ENCODE measurements at places on chromosomes 2 and 18. TPM values are rescaled to one million over a fixed set of nuclear protein-coding genes. Genes with fewer than 3 reads are reported as not detected.
A peak's percentile ranks its signal among the peaks of the same experiment; 100 is the strongest.

DNA sequence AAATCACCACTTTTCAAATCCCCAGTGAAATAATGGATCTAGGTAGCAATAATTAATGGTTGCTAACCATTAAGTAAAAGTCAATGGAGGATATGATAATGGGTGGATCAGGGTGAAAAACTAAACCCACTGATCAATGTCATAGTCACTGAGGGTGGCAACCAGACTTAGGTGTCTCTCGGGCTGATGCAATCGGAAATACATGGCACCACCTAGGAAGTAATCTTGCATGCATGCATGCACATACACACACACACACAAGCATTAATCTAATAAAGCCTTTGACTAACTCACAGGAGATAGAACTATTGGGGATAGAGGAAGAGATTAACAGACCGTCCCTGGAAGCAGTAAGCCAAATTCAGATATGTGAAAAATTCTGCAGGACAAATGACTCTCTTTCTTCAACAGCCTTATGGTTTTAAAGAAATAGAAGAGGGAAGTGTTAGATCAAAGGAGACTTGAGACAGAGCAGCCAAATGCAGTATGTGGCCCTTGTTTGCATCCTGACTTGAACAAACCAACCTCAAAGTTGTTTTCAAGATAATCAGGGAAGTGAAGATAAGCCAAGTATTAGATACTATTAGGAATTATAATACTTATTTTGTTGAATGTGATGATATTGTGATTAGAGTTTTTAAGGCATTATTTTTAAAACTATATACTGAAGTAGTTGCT lies 186.0 kb upstream of the RMP24 start:
- no peak for DNase-seq

GALNT13 gene
- total RNA-seq, result 35.1 TPM

GRCh38 chr2:164739966-164740365 lies 101.7 kb downstream of the COBLL1 start:
- DNase-seq, result no peak

NMUR1 gene
- total RNA-seq, result not detected

DNA sequence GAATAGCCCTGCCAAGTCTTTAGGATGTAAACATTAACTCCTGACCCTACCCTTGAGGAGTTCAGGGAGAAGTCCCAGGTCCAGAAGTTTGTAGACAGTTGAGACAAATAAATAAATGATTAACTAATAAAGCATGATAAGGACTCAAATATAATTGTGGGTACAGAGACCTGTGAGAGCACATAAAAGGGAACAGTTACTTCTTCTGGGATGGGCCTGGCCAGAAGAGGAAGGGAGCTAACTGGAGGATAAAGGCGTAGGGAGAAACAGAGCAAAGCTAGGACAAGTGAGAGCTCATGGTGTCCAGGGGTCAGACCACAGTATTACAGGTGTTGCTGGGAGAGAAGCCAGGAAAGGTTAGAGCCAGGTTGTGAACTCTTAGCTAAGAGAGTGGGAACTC lies 3.0 kb downstream of the LCLAT1 start:
- no peak for DNase-seq

GRCh38 chr2:230161184-230161583 lies 58.6 kb downstream of the SP110 start:
- no peak for DNase-seq

DNA sequence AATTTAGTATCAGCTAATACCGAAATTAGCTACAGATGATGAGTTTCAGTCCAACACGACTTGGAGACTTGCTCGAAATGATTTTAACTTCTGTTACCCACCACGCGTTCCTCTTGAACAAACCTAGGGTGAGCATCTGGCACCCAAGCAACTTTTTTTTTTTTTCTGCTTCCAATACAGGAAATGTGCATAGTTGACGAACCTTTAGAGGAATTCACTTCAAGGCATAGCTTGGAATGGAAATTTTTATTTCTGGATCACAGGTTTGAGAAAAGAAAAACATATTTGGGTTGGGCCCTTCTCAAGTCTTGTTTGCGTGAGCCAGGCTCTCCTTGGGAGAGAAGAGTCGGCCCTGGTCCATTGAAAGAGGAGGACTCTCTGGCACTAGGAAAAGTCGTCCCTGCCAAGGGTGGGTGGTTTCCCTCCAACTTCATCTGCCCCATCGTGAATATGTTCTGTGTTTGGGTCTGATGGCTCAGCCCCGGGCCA lies 37.4 kb upstream of the RPL31 start:
- no peak for DNase-seq

DNA sequence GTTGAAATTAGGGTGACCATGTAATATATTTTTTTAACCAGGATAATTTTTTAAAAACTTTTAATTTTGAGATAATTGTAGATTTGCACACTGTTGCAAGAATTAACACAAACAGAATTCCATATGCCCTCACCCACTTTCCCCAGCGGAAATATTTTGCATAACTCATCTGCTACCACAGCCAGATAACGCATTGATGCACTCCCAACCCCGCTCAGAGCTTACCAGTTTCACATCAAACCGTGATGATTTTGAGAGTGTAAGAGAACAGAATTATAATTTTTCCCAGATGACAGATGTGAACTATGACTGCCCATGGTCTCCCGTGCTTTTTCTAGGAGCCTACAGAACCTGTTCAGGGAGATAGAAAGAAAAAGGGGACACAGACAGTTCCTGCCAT lies 35.2 kb upstream of the LDLRAD4 start:
- DNase-seq, result no peak

KIF1A gene
- 0.37 TPM for total RNA-seq

DNA sequence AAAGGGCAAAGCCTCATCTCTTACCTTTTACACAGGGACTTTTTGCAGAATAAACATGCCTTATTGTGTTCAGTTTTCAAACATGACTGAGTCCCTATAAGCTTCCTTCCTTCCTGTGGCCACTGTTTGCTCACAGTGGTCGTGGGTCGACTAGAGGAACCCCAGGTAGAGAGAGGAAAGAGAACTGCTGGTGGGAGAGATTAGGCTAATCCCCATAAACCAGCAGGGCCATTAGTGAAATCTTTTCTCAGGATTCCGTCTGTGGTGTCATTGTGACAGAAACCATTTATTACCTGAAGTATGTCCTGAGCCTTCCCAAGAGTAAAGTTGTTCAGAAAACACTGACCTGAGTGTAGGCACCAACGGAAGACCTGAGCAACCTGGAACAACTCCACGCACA lies 21.3 kb upstream of the BOD1L2 start:
- no peak for DNase-seq

GRCh38 chr2:180733330-180733729 lies 247.1 kb upstream of the UBE2E3 start:
- DNase-seq, result no peak

SPC25 gene
- total RNA-seq, result 10.8 TPM

DNA sequence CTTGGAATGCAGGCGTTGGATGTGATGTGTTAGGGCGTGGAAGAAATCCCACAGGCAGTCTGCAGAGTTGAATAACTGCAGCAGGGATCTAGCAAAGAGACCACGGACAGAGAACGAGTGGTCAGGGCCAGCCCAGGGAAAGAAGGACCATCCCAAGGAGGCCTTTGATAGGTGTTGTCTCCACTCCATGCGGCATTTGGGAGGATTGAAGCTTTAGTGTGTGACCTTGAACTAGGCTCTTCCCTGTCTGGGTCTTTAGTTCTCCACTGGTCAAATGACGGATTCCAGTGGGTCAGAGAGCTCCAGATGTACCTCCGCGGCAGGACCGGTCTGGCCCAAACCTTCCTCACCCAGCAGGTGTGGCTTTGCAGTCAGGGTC lies 18.4 kb downstream of the GREB1 start:
- no peak for DNase-seq

DDX1 gene
- total RNA-seq, result 64.4 TPM

GRCh38 chr2:219961947-219962498 lies 334.6 kb downstream of the SLC4A3 start:
- no peak for DNase-seq

GRCh38 chr2:53381271-53381670 lies 386.3 kb upstream of the CHAC2 start:
- no peak for DNase-seq

DNA sequence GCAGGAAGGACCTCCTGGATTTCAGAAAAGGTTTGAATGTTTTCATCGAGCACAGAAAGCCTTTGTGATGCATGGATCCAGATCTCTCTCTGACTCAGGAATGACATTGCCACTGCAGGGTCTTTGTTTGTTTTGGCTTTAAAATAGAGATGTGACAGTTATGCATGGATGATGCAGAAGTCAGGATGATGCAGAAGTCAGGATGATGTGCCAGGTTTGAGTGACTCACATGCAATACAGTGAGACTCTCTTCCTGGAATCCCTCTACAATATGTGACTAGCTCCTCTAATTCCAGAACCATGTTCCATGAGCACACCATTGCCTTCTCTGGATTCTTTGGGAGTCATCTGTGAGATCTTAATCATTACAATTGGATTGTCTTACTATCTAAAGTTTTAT lies 177.9 kb upstream of the RAB6C start:
- no peak for DNase-seq

IMPACT gene
- 24.9 TPM for total RNA-seq

GRCh38 chr2:930935-931334 lies 19.7 kb upstream of the SNTG2 start:
- DNase-seq, result no peak

DNA sequence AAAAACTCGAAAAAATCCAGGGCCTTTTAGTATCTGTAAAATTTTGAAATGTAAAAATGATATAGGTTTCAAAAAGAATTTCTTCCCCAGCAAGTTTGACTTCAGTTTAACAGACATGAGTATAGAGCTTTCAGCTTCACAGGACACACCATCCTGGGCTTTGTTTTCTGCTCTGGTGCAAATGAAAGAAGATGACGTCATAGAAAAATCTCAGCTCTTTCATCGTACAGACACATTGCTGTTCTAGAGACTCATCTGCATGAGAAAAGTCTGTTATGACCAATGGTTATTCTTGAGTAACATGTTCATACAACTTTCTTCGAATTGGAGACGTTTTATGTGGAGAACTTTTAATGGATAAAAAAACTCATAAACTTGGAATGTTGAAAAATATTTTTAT lies 111.7 kb upstream of the DYNAP start:
- no peak for DNase-seq

GRCh38 chr2:25481381-25482300 lies 139.9 kb upstream of the DNMT3A start:
- DNase-seq, result no peak

DNA sequence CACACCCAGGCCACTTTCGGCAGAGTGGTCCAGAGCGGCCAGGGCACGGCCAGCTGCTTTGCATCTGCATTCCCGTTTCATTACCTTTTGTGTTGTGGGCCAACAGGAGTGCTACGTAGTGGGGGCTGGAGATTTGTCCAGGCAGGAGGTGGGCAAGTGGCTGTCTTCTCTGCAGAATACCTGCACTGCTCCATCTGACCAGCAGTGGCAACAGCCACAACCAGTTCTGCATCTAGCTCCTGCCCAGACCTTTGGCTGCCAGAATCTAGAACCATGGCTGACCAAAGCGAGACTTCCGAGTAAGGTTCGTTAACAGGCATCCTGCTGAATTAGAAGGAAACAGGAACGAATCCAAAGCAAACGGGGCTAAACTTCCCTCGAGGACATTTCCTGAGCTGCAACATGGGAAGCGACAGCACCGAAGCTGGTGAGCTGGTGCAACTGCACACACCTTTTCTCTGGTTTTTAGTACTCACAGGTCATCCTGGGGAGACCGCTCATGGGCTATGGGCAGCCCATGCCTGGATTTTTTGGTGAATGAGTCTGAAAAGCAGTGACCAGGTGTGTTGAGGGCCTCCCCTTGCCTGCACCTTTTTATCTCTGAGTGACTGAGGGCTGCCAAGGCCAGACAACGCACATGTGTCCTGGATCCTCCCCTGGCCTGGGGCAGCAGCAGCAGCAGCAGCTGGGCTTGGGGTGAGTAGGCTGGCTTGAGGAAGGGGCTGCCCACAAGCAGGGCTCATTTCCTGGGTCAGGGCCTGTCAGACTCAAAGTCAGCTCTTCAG lies 10.5 kb downstream of the GDF7 start:
- DNase-seq, result no peak

DNA sequence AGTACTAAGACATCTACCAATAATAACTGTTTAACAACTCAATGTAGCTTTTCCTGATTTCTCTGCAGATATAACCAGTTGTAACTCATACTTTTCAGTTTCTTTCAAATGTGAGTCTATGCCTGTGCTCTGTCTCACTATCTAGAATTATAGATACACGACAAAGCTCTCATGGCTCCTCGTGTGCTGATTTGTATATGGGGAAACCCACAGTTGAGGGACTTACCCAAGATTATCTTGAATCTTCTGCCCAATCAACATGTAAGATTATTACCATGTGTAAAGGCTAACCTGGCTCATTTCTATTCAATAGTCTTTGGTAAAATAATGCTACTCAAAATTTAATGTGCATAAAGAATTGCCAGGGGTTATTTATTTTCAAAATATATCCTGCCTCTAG lies 554.4 kb downstream of the FBXO15 start:
- DNase-seq, result no peak

TUBB8B gene
- total RNA-seq, result 0.07 TPM

SLC9A2 gene
- total RNA-seq, result 19.3 TPM

GRCh38 chr2:45897842-45898241 lies 246.4 kb downstream of the PRKCE start:
- DNase-seq, result no peak

DNA sequence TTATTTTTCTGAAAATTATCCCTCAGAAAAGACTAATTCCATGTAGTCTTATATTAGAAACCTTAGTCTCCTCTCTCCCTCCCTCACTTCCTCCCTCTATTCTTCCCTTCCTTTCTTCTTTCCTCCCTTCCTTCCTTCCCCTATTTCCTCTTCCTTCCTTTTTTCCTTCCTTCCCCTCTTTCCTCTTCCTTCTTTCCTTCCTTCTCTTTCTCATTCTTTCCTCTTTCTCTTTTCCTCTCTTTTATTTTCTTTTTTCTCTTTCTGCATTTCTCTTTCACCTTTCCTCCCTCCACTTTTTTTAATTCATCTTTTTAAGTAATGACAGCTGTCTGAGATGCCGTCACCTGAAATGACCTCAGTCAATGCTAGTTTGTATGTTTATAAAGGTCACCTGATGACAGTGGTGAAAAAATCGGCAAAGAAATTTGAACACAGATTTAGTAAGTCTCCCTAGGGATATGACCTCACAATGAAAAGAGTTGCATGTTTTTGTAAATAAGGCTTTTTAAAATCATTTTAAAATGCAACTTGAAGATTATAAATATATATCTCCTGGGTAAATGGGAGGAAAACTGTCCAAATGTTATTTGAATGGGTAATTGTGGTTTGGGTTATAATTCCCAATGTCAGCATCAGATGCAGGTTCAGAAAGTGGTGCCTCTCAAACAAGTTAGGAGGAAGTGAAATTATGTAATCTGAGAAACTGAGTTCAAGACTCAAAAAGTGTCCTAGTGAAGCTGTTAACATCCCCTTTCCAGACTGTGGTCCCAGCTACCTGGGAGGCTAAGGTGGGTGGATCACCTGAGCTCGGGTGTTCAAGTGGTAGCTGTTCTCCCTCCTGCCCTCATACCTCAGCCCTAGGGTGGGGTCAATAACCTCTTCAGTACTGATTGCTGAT lies 90.3 kb upstream of the ST3GAL5 start:
- DNase-seq, result no peak

DNA sequence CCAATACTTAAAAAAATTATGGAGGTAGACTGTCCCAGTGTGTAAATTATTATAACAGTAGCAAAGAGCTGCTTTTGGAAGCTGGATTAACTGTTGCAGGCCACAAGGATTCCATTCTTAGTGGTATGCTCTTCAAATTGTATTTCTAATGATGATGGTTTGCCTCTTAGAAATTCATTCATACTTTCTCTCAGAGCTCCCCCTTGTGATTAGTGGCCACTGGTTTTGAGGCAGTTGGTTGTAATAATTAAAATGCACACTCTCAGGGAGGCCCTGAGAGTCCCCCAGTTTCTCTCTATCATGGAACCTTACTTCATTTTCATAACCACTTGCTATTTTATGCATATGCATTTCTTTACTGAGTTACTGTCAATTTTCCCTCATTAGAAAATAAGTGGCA lies 122.5 kb downstream of the PLA2R1 start:
- DNase-seq, result peak; percentile 12

GRCh38 chr18:43596105-43596712 lies 318.9 kb upstream of the SYT4 start:
- DNase-seq, result peak; percentile 32
